ENCODE measurements at places on chromosomes 2 and 18.

DNA sequence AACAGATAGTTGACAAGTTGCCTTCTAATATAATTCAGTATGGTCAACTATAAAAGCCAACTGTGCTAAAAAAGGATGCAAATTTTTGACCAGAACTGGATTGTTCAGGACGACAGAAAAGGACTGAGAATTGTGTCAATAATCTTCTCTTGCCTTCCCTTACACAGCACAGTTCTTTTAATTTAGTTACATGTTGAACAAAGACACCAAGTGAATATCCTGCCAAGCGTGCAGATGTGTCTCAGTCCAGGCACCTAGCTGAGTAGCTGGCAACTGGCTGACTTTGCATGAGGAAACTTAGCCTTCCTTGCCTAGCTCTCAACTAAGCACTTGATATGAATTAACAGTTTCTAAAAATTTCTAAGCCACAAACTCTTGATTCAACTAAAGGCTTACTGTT, 801.4 kb downstream of the BCL11A start:
- DNase-seq, result no peak

DNA sequence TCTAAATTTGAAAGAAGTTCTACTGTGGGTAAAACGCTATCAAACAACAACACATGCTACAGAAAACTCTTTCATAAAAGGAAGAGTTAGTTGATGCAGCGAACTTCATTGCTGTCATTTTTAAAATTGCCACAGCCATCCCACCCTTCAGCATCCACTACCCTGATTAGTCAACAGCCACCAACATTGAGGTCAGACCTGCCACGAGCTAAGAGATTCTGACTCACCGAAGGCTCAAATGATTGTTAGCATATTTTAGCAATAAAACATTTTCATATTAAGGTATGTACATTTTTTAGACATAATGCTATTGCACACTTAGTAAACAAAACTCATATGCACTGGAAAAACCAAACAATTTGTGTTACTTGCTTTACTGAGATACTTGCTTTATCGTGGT, 347.1 kb downstream of the CLIP4 start:
- no peak for DNase-seq

DNA sequence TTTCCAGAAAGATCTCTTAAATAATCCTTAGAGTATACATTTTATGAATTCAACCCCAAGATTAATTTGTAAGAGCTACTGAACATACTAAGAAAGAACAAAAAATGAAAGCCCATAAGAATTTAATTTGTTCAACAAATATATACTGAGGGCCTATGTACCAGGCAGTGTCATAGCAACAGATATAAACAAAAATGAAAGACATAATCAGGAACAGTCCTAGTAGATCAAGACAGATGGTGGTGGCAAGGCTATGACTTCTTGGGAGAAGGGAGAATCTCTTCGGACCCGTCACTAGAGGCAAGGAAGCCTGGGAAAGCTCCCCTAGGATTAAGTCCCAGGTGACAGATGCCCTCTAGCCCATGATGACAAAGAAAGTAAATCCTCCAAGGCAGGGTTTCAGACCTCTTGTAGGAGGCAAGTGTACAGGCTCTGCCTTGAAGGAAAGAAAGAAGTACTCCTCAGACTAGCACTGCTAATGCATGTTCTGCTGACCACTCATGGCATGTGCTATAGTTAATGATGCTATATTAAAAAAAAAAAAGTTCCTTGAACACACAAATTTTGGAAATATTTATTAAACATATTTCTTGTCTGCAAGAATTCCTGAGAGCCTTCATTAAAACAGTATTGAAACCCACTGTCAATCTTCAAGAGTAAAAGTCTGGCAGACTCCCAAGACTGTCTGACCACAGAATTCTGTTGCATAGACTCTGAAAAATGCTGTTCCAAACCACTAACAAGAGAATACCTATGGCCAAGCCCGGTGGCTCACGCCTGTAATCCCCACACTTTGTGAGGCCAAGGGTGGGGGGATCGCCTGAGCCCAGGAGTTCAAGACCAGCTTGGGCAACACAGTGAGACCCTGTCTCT, 31.5 kb downstream of the NOL10 start:
- DNase-seq, result no peak

DNA sequence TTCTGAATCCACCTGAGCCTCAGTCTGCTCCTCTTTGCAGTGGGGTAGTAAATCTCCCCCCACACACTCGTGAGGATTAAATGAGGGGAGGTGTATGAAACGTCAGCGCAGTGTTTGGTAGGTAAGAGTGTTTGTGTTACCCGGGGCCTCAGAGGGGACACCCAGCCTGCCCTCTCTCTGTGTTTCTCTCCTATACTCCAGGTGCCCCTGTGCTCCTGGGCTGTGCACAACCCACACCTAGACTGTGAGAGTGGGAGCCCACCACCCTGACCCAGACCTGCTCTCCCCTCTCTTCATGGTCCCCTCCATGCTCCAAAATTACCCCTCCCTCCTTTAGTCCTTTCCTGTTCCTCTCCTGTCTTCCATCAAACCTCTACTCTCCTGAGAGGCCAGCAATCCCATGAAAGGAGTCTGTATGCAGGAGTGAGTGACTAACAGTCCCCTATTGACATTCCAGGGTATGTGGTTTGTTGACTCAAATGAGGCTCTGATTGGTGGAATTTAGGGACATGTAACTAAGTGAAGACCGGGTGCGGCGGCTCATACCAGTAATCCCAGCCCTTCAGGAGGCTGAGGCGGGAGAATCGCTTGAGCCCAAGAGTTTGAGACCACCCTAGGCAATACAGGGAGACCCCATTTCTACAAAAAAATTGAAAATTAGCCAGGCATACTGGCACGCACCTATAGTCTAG, 10.4 kb downstream of the CIB4 start:
- no peak for DNase-seq

DNA sequence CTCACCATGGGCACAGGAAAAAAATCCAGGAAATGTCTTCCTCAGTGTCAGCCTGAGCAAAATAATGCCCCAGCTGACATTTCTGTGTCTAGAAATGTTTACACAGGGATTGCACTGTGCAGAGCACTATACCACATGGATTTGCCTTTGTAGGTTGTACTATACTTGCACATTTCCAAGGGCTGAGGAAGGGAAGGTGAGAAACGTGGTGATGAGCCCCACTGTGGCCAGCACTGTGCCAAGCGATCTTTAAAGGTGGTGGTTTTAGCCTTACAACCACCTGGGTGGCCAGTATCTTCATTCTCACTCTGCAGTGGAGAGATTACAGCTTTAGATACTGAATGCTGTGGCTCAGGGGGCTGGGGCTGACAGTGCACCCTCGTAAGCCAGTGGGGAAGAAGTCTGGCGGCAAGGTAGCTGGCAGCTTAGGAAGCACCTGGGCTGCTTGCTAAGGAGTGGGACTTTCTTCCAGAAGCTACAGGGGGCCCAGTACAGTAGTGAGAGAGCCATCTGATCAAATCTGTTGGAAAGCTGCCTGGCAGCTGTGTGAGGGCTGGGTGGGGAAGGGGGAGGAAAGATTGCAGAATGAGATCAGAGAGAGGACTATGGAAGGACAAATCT, 81.4 kb upstream of the MSH2 start:
- DNase-seq, result no peak

GRCh38 chr2:226813148-226813701, 13.6 kb upstream of the IRS1 start:
- DNase-seq, result no peak

GRCh38 chr2:70095720-70096670, 8.7 kb downstream of the PCBP1 start:
- DNase-seq, result no peak

DNA sequence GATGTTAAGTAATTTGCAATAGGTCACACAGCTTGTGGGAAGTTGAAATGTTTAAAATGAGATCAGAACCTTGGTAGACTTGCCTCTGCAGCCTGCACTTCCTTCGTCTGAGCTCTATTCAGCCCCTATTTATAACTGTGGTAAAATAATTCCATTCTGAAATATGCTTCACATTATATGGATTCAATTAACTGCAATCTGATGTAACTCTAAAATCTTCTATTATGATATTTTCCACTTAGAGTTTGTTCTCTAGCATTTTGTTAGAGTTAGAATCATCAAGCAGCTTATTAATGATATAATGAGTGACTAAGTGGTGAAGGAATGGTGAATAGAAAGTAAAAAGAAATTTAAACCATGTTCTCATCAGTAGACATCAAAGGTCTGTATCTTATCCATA, 139.6 kb upstream of the ARHGAP28 start:
- DNase-seq, result no peak

DNA sequence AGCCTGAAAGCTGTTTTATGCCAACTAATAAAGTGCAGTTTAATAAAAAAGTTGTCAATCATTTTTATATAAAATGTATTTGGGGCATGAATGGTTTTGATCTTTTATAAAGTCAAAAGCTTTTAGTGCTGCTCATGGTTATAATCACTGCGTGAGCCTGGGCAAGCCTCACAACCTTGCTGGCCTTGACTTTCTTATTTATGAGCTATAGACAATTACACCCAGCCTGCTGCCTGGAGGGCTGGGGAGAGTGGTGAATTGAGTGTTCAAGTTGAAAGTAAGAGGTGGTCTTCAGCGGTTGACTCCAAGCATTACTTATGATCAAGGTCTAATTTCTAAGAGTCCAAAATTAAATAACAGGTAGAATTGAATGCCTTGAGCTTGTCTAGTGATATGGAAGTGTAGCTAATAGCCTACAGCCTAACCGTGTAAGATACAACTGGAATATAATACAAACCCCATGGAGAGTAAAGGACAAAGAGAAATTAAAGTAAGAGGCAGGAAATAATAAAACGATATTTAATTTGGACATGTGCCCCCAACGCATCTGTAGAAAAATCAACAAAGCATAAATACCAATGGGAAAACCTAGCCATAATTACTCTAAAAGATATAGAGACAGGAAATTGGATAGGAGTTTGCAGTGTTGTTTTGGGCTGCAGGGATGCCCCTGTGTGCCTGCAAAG, 106.0 kb upstream of the CYP1B1 start:
- peak; percentile 40 for DNase-seq

DNA sequence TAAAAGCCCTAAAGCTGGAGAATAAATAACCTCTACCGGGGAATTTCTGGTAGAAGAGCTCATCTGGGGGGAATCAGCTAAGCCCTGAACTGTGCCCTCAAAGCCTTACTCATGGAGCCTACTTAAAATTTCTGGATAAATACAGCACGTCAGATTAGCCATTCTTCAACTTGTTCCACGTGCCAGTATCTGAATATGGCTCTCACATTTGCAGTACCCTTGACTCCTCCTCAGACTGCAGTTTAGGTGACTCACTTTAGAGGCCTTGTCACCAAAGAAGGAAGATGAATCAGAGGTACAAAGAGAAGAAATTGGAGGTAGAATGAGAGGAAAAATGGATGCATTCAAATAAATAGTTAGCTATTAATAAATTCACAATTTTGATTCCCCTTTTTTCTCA, 34.6 kb upstream of the POTEC start:
- DNase-seq, result no peak

GRCh38 chr18:8820396-8821082, 115.2 kb downstream of the MTCL1 start:
- no peak for DNase-seq

- DNase-seq, result no peak
These were observed 11.9 kb upstream of the ARHGAP25 start for GRCh38 chr2:68722712-68723111.

- no peak for DNase-seq
These were observed 984.5 kb upstream of the CDH2 start for GRCh38 chr18:29161429-29161828.

DNA sequence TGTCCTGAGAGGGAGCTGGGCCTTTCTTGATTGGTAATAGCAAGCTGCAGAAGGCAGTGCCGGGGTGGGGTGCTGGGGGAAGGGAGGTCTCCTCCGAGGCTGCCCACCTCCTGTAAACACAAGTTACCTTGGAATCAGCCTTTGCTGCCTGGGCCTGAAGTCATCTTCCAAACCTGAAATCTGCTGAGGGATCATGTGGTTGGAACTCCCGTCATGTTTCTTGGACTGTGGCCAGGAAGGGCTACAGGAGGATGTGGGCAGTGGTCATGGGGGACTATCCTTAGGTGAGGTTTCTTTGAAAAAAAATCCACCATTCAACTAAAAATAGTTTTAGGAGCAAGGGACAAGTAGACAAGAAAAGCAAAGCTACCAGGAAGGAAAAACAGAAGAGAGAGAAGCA, 74.2 kb downstream of the CDK15 start:
- no peak for DNase-seq

GRCh38 chr2:18473241-18474181, 86.9 kb downstream of the RDH14 start:
- DNase-seq, result no peak

- DNase-seq, result no peak
These were observed 310.7 kb downstream of the TNS1 start for GRCh38 chr2:217691920-217692666.

DNA sequence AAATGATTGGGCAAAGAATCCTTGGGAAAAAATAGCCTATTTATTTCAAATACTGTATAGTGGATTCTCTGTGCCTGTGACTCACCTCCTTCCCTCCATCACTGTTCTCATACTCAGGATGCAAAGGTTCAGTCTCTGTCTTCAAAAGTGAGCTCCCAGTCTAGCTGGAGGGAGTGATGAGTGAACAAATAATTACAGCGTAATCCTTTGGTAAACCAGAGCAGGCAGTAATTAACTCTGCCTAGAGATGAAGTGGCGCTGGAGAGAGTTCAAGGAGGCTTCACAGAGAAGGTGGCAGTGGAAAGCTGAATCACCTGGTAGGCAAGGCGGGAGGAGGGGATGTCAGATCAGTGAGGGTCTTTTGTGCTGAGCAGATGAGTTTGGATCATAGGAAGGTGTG, 6.5 kb downstream of the DGUOK start:
- no peak for DNase-seq

DNA sequence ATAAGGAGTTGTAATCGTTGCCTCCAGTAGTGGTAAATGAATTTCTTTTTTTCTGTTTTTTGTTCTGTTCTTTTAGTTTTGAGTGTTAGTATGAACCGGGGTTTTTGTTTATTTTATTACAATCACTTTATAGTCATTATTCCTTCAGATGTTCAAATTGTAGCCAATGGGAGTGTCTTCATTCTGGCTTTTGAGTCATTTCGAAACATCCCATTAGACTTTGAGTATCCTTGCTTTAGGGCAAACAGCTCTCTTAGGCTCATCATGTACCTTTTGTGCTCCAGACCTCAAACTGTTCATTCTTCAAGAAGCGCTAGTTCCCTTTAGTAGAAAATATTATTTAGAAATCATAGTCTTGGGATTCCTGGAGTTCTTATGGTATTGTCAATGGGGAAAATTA, 54.2 kb upstream of the PAX3 start:
- DNase-seq, result no peak

GRCh38 chr2:207692206-207693065, 19.0 kb upstream of the CCNYL1 start:
- DNase-seq, result no peak

DNA sequence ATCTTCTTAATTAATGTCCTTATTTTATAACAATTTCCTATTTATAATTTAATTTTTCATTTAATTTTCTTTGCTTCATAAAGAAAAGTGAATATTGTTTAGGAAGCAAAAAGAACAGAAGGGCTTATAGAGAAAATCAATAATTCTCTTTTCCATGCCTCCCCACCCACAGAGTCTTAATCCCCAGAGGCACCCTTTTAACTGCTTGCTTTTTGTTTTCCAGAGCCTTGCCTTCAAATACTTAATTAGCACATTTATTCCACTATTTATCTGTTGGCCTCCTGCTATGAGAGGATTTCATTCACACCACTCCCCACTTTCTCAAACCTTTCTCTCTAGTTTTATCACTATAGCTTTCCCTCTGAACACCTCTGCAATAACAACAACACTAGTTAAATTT, 373.6 kb downstream of the MBD2 start:
- no peak for DNase-seq

All from spinal cord (tissue), 10 donors.